ENCODE measurements at places on chromosomes 13 and 19.

DNA sequence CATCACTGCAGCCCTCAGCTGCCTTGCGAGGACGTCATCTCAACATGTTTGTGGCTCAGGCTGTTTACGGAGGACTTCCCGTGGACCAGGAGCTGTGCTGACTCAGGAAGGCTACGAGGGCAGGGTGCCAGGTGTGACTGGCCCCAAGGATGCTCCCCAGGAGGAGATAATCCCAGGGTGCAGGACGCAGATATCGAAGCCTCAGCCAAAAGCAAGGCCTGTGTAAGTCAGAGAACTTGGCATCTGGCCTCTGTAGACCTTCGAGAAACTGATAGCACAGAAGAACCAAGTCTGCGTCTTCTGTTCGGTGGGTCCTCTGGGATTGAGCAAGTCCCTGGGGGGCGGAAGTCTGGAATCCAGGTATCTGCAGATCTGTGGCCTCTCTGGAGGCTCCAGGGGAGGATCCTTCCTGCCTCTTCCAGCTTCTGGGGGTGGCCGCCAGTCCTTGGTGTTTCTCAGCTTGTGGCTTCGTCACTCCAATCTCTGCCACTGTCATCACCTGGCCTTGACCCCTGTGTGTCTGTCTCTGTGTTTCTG, 2.6 kb upstream of the DOHH start:
- no peak for DNase-seq

DNA sequence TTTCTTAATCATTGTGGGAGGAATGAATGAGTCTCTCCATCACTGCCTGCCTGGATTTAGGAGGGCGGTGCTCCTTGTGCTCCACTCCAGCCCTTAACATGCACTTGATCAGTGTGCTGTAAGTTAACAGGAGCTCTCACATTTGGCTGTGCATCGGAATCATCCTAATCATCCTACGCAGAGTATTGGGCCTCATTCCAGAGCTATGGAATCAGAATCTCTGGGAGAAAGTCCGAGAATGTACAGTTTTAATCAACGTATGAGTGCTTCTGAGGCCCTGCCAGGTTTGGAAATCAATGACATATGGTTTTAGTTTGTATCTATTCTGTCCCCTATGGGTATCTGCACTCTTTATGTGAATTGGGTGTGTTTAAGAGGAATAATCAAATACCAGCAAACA, 34.9 kb upstream of the DCLK1 start:
- no peak for DNase-seq

DNA sequence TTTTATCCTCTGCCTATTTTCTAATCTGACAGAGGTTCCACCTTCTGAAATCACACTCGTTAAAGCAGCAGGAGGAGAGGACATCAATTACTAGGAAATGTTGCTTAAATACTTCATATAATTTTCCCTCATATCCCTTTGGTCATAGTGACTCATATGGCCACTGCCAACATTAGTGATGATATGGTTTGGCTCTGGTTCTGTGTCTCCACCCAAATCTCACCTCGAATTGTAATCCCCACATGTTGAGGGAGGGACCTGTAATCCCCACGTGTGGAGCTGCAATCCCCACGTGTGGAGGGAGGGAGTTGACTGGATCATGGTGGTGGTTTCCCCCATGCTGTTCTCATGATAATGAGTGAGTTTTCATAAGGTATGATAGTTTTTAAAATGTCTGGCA, 618.4 kb upstream of the SLITRK5 start:
- DNase-seq, result no peak

GRCh38 chr19:52695996-52696395, 38.8 kb downstream of the ZNF611 start:
- no peak for DNase-seq

- no peak for DNase-seq
Observed at GRCh38 chr19:9014803-9015202, 4.6 kb upstream of the MUC16 start.

- DNase-seq, result no peak
Observed at GRCh38 chr19:22616659-22617058, 17.5 kb upstream of the ZNF492 start.

GRCh38 chr13:31870511-31870910, 131.2 kb downstream of the RXFP2 start:
- no peak for DNase-seq

GRCh38 chr19:30223866-30224688, 148.1 kb upstream of the ZNF536 start:
- DNase-seq, result no peak

GRCh38 chr13:113916330-113916815, 52.5 kb upstream of the GAS6 start:
- DNase-seq, result no peak

GRCh38 chr13:50277127-50277526, 261.9 kb downstream of the KCNRG start:
- no peak for DNase-seq

- no peak for DNase-seq
Observed at GRCh38 chr13:96851856-96852445, 142.3 kb downstream of the OXGR1 start.

DNA sequence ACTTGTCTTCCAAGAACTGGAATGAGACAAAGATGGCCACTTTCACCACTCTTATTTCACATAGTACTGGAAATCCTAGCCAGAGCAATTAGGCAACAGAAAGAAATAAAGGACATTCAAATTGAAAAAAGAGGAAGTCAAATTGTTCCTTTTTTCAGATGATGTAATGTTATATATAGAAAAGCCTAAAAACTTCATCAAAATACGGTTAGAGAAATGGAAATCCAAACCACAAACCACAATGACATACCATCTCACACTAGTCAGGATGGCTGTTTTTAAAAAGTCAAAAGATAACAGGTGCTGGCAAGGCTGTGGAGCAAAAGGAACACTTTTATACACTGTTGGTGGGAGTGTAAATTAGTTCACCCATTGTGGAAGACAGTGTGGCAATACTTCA, 113.3 kb upstream of the SPRY2 start:
- peak; percentile 87 for DNase-seq

DNA sequence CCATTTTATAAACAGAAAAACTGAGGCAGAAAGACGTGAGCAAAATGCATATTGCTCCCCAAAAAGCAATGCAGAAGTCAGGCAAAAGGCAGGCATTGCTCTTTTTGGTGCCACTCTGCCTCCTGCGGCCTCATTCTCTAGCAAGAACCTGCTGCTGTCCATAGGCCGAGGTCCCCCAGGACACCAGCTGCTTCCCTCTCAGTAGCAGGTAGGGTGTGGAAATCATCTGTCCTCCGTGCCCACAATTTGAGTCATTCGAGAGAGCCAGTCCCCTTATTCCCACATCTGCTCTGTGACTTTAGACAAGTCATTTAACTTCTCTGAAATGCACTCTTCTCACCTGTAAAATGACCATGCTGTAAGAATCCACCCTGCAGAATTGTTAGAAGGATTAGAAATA, 50.0 kb downstream of the TNFRSF19 start:
- no peak for DNase-seq

- no peak for DNase-seq
Observed at GRCh38 chr13:48275507-48275906, 28.0 kb upstream of the RB1 start.

GRCh38 chr13:44694842-44695241, 118.7 kb upstream of the TSC22D1 start:
- DNase-seq, result no peak

- no peak for DNase-seq
Observed at GRCh38 chr19:19111136-19111835, 27.0 kb downstream of the TMEM161A start.

- peak; percentile 72 for DNase-seq
Observed at GRCh38 chr19:4206818-4207484, 22.4 kb upstream of the EBI3 start.

DNA sequence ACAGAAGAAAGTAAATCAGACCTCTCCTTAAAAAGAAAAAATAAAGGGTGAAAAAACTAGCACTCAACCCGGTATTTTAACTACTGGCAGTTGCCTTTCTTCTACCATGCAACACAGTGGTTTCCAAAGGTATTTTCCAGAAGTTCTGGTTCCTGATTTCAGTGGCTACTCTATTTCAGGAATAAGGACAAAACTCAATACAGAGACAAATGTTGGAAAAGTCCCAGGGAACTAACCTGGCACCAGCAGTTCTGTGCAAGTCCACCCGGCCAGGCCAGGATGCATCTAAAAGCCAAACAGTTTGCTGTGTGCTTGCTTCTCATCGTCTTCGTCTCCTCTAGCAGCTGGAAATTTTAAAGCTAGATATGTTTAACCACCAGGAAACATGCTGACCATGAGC, 52.5 kb downstream of the FOXO1 start:
- no peak for DNase-seq

DNA sequence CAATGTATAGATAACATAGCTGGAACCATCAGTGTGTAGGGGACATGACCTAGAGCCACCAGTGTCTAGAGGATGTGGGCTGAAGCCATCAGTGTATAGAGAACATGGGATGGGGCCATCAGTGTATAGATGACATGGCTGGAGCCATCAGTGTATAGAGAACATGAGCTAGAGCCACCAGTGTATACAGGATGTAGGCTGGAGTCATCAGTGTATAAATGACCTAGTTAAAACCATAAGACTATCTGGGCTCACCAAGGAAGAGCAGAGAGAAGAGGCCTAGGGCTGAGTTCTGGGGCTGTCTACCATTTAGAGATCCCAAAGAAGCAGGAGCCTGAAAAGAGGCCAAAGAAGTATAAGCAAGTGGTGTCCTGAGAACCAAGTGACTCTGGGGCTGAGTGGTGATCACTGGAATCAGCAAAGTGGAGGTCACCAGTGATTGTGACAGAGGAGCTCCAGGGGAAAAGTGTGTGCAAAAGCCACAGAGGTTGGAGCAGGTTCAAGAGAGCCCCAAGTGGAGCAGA, 41.0 kb downstream of the RFX2 start:
- peak; percentile 76 for DNase-seq
